SW 1271 (cell line): ENCODE measurements at places on chromosomes 1 and 21.

DNA sequence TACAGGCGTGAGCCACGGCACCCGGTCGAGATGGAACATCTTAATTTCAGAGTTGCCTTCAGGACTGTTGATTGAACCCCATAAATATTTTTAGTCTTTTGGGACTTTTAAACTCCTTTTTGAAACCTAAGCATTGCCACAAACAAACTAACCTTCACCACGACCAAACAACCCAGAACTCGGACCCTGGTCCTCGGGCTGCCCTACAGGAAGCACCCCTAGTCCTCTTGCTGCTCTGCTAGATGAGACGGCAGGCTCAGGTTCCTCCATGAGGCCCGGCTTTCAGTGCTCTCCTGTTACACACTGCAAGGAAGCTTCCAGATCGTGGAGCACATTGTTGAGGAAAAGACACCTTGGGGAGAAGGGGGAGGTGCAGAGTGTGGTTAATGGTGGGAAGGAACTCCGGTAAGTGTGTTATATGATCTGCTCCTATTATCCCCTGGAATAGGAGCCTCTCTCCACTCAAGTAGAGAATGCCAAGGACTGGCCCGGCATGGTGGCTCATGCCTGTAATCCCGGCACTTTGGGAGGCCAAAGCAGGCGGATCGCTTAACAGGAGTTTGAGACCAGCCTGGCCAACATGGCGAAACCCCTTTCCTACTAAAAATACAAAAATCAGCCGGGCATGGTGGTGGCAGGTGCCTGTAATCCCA, 5.7 kb downstream of the EPHX1 start:
- DNase-seq: no peak

DNA sequence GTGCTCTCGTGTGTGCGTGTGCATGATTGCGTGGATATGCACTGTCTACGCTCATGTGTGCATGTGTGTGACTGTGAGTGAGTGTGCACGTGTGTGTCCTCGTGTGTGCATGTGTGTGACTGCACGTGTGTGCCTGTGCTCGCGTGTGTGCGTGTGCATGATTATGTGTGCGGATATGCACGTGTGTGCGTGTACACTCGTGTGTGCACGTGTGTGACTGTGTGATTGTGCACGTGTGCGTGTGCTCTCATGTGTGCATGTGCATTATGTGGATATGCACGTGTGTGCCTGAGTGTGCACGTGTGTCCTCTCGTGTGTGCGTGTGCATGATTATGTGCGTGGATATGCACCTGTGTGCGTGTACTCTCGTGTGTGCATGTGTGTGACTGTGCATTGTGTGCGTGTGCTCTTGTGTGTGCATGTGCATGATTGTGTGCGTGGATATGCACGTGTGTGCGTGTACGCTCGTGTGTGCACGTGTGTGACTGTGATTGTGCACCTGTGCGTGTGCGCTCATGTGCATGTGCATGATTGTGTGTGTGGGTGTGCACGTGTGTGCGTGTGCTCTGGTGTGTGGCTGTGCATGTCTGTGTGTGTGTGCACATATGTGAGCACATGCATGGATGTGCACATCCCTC, 2.2 kb downstream of the MMEL1 start:
- DNase-seq: no peak

DNA sequence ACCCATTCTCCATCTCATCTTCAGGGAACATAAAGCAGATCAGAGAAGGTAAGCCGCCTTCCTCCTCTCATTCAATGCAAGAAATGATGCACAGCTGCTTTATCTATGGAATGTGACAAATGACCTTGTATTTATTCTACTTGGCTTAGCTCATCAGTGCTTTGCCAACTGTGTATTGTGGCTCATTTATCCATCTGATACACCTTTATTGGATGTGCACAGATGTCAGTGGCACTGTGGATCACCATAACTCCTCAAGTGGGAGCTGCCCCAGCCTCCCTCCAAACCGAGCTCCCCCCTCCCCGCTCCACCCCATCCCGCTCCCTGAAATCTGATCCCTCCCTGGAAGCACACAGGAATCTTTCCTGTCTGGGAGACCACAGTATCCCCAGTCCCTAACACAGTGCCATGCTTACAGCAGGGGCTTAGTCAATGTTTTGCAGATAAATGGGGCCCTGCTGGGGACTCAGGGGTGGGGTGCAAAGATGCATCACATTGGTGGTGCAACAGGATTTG, 156.0 kb upstream of the RAB4A start:
- no peak for DNase-seq

DNA sequence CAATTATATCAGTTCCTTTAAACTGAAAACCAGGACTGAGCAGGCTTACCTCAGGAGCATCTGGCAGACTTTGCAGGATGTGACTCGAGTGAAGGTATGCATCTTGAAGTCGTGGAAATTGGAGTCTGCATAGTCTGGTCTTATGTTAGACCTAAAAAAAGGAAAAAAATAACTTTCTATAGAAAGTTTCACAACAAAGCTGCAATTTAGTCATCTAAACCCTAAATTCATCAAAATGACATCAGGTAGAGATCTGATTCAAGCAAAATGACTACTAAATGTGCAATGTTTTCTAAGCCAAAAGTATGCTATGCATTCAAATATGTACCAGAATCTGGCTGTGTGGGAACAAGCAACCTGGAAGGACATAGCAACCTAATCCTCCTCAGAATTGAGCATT, 260.1 kb downstream of the VAV3 start:
- no peak for DNase-seq

GRCh38 chr1:201022820-201023516, 546 bp downstream of the KIF21B start:
- DNase-seq: no peak

DNA sequence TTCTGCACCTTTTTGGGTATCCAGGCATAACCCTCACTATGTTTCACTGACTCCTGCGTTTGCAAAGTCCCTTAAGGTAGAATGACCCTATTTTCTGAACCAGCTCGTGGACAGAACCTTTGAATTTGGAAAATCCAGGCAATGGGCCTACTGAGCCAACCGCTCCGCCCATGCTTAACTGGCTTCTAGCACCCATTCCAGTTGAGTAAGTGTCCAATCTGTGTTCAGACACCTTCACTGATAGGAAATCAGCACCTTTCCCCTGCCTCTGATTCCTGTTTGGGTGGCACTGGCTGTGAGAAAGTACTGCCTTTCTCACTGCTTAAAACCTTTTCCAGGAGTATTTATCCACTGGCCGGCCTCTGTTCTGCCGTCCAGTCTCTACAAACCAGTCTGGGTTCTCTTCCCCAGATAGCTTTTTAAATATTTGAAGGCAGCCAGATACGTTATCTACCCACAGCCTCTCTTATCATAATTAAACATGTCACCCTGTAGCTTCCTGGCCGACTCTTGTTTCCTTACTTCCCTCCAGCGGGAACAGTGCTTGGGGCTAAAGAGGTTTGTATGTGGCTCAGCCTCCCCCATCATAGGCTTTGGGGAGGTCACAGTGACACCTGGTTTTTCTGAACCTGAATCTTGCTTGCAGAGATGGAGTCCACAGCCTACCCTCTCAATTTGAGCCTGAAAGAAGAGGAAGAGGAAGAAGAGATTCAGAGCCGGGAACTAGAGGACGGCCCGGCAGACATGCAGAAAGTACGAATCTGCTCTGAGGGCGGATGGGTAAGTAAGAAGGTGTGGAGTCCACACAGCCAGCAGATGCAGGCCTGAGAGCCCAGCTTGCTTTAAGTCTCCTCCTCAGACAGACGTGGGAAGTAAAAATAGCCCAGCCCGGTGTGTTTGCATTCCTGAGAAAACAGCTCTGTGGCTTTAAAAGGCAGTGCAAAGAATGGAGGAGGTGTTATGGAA, 1.3 kb downstream of the POGK start:
- DNase-seq: no peak

DNA sequence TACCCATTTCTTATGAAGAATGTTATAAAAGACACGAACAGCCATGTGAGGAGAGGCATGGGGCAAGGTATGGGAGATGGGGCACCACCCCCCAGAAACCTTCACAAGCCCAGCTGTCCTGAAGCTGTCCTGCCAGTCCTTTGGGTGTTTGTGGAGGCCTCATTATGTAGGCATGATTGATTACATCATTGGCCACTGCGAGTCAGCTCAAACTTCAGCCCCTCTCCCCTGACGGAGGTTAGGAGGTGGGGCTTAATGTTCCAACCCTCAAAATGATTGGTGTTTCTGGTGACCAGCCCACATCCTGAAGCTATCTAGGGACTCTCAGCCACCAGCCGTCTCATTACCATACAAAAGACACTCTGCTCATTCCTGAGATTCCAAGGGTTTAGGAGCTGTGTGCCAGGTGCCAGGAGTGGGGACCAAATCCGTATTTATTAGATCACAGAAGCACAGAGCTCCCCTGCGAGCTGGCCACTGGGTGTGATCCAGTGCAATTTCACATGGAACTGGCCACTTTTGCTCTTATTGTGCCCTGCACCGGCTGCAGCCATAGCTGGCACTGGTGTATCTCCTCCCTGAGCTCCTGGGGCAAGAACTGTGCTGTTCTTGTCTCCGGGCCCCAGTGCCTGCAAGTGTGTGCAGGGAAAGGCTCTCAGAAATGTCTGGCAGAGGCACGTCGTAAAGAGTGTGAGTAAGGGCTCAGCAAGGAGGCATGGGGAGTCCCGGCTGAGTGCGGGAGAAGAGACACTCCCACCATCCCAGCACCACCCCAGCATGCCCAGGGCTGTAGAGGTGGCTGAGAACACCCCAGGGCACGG, 10.5 kb downstream of the KIAA1614 start:
- DNase-seq: no peak

DNA sequence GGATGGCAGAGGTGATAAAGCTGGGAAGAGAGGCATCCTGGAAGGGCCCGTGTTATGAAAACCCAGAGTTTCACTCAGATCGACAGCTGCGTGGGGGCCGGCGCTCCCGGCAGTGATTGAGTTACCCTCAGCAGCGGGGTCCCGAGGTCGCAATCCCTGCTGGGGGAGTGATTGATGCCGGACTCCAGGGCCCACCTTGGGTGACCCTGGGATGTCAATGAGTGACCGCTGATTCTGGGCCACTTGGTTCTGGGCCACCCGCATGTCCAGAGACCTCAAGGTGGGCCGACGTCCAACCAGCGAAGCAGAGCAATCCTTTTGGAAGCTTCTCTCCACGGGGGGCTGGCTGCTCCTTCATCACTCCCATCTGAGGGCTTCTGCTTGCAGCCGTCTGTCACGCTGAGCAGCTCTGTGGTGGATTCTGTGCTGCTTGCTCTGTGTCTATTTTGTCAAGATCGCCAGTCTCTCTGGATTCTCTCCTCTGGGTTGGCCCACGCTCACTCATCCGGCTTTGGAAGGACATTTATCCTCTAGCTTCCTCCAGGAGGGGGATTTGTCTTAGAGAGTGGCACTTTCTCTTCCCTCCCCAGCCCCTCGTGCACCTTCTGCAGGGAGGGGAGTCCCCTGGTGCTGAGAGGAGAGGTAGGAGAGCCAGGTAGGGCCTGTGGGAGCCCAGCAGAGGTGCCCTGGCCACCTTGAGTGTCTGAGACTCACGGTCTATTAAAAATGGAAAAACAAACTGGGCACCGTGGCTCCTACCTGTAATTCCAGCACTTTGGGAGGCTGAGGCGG, 110.9 kb upstream of the C1orf174 start:
- no peak for DNase-seq

- DNase-seq: no peak
Measured at GRCh38 chr1:207362962-207363860, 41.7 kb downstream of the CD55 start.

DNA sequence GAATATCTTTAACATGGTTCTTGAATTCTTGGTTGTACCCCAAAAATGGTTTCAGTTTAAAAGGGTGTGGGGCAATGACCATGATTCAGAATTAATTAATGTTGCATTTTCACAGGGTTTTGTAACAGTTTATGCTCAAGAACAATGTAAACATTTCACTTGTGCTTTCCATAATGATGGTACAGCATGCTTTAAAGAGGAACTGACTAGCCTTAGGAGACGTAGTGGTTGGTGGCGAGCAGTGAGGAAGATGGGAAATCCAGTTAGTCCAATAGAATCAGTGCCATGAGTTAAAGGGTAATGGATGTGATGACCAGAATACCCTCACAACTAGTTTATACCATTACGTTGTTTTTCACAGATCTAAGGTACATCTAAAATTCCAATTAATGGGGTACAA, 138.0 kb downstream of the HS2ST1 start:
- no peak for DNase-seq

- no peak for DNase-seq
Measured at GRCh38 chr1:221457685-221458446, 284.0 kb downstream of the DUSP10 start.

- no peak for DNase-seq
Measured at GRCh38 chr1:163422738-163423404, 101.1 kb downstream of the NUF2 start.

DNA sequence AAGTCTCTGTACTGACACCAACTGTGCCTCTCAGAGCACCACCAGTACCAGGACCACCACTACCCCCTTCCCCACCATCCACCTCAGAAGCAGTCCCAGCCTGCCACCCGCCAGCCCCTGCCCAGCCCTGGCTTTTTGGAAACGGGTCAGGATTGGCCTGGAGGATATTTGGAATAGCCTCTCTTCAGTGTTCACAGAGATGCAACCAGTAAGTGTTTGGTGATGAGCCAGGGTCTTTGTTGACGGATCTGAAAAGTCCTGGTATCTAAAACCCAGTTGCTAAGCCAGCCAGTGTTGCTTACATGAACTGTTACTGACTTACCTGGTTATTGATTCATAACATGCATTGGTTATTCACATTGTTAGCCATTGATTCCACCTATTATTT, 1.1 kb downstream of the C1orf56 start:
- no peak for DNase-seq

GRCh38 chr1:3372317-3372716, 82.1 kb upstream of the ARHGEF16 start:
- no peak for DNase-seq
